ENCODE measurements at places on chromosomes 6 and 20.

DNA sequence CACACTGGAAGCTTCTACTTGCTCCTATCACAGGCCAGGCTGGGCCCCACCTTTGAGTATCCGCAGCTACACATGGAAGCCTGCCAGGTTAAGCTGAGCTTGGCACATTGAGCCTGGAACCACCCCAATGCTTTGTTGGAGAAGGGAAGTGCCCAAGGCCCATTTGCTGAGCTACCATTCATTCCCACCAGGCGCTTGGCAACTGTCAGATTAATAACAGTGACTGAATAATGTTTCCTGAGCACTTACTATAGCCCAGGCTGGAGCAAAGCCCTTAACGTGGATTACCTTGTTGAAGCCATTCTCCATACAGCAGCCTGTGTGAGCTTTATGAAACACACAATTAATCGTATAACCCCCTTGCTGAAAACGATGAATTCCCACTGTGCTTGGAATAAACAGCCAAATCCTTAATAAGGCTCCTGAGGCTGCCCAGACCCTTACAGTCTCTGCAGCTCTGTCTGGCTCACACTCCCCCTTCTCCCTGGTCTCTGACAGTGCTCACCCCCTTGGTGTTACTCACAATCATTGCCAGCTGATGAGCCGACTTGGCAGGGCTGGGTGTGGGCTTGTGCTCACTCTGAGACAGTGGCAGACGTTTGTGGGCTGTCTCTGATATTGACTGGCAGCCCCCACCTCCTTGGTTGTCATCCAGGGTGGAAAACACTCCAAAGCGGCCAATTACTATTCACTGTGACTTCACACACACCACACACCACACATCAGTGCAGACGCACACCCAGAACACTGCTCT, 357.1 kb downstream of the MAFB start:
- DNase-seq, result no peak

DNA sequence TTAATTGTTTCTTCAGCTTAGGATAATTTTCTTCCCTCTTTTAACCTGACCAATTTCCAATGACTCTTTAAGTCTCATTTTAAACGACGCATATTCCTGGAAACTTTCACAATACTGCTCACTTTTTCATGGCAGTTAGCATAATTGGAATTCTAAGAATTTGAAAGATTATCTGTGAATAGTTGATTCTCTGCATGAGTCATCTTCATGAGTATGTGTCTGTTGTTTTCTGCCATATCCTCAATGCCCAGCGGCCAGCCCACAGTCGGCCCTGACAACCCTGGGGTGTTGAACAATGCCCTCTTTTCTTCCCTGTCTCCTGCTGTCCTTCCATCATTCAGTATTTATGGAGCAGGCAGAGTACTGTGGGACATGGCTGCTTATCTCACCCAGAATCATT, 554.2 kb downstream of the CDH26 start:
- no peak for DNase-seq

DNA sequence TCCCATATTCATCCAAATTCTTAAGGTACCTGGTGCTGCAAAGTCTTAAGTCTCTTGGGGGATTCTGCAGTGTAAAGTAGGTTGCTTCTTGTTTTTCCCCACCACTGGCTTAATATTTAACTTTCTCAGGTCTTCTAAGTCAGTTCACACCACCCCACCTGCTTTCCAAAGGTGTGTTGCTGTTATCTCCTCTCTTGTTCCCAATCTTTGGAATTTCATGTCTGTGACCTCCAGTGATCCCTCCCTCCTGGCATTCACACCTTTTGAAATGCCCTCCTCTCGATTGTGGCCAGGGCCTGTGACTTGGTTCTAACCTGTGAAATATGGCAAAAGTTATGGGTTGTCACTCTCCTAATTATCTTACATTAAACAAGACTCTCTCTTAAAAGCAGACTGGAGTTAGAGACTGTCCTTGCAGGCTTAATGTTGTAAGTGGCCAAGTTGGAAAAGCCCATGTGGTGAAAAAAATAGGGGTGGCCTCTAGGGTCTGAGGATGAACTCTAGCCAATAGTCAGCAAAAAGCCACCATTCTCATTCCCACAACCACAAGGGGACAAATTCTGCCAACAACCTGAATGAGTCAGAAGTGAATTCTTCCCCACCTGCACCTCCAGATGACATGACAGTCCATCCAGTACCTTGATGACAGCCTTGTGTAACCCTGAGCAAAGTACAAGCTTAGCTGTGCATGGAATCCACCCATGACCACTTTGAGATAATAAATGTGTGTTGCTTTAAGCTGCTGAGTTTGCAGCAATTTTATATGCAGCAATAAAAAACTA, 45.1 kb downstream of the ADGRF1 start:
- DNase-seq, result no peak

DNA sequence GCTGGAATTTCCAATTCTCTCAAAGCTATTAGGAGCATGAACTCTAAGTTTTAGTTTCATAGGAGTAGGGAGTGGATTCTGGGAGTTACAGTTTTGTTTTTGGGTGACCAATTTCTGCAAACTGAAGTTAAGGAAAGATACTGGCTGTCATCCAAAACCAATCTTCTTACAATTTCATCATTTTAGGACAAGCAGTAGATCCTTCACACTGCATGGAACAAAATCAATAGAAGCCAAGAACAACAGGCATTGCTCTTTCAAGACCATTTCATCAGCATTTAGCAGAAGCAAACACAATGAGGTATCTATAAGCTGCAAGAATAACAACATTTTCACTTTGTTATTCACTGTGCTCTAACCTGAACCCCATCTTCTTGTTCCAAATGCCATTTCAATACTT, 173.0 kb downstream of the GMDS start:
- DNase-seq, result no peak

DNA sequence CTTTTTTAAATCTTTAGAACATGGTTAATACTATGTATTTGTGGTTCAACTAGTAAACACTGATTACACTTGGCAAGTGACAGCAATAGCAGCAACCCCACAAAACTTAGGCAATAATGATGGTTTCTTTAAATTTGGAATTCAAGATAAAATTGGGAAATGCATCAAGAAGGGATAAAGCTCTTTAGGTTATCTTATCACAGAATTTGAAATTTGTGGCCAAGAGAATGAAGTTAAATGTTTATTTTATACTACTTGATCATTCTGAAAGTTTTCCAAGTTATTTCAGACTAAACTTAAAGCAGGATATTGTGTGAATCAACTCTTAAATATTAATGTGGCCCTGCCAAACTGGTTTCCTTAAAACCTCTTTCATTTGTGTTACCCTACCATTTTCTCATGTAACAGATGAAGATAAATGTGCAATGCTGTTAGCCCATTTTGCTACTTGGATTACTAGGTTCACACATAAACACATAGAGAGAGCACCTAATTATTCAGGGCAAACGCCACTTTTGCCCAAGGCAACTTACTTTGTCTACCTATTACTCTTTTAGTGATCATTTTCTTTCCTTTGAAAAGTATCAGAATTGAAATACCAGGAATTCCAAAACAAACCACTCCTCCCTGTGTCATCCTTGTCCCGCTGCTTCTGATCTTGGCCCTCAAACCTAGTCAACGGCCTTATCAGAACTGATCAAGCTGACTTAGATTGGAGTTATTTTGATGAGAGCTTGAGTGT, 186.7 kb upstream of the TENT5A start:
- DNase-seq, result no peak

DNA sequence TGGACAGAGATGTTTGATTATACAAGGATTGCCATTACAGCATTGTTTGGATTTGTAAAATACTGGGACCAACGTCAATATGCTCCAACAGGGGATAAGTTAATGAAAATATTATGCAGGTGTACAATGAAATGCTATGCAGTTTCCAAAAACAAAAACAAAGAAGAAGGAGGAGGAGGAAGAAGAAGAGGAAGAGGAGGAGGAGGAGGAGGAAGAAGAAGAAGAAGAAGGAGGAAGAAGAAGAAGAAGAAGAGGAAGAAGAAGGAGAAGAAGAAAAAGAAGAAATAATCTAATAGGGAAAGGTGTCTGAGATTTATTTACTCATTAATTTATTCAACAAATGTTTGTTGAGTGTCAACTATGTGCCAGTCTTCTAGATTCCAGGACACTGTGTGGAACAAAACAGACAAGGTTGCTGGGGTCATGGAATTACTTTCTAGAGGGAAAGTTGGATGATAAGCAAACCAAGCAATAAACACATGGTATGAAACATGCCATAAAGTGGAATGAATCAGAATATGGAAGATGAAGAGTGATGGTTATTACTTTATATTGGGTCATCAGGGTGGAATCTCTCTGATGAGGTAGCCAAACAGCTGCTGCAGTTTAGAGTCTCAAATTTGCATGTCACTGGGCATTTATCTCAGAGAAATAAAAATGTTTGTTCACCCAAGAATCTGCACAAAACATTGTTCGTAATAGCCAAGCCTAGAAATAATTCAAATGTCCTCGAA, 6.3 kb upstream of the TRIM27 start:
- DNase-seq, result no peak

GRCh38 chr6:64497634-64498033, 862.0 kb downstream of the PHF3 start:
- no peak for DNase-seq

DNA sequence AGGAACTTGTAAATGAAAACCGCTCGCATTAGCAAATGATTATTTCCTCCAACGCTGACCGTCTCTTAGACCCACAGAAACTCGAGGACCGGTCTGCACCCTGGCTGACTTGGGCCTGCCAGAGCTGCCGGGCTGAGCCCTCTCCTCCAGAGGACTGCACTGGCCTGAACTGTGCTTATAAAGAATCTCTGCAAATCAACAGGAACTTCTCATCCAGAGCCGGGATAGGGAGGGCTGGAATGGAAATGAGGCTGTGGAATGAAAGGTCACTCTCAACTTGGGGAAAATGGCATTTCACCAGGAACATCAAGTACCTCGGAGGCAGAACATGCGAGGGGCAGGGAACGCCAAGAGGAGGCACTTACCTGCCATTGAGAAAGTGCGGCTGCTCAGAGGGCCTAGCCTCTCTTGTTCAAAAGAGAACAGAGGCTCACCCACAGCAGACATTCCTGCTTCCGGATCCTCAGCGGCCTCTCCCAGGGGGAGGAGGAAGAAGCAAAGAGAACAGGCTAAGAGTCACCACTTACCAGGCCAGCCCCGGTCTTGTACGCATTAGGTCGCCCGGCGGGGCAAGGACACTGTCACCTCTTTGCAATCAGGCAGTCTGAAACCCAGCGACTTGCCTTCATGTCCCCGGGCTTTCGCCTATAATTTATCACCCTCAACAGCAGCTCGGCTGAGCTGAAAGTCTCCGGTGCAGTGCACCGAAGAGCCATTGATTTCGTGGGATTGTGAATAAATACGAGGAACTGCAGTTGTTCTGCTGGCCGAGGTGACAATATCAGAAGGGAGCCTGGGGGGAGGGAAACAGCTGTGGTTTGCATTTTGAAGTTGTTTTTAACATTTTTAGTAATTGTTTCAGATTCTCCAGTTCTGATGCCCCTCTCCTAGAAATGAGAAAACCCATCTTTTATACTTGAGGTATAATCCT, 37.6 kb downstream of the ZMYND8 start:
- no peak for DNase-seq

GRCh38 chr6:21666201-21666691, 72.7 kb downstream of the SOX4 start:
- DNase-seq, result no peak

DNA sequence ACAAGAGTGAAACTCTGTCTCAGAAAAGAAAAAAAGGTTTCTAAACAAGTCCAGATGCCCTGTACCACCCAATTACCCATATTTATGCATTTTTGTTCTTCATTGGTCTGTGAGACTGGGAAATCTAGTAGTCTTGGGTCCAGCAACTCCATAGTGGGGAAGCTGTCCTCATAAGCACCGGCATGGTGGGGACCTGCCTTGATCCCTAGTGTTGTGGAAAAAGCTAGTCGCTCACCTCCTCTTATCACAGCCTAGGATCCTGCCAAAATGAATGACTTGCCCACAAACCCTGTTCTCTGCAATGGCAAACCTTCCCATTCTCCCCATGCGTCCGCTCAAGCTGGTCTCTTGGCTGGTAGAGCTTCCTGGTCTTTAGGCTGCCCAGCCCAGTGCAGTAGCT, 38.3 kb upstream of the GABRR1 start:
- no peak for DNase-seq

GRCh38 chr6:170489836-170490235, 63.3 kb downstream of the PSMB1 start:
- DNase-seq, result no peak

DNA sequence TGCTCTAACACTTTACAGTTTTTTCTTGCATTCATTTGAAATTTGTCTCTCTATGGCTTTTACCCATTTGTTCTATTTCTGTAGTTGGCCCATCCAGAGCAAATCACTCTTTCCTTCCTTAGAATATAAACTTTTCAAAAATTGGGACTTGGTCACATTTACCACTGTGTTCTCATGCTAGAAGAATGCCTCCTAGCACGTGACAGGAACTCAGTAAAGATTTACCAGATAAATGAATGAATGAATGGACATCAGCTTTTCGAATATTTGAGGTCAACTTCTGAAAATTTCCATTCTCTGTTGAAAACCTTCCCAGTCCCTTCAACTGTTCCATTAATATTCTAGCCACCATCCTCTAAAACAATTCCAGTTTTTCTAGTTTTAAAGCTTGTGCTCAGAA, 294.5 kb downstream of the CD83 start:
- no peak for DNase-seq

- no peak for DNase-seq
Observed at GRCh38 chr20:16437387-16437996, 135.8 kb downstream of the KIF16B start.

GRCh38 chr6:147707524-147707923, 199.0 kb downstream of the SAMD5 start:
- DNase-seq, result no peak

DNA sequence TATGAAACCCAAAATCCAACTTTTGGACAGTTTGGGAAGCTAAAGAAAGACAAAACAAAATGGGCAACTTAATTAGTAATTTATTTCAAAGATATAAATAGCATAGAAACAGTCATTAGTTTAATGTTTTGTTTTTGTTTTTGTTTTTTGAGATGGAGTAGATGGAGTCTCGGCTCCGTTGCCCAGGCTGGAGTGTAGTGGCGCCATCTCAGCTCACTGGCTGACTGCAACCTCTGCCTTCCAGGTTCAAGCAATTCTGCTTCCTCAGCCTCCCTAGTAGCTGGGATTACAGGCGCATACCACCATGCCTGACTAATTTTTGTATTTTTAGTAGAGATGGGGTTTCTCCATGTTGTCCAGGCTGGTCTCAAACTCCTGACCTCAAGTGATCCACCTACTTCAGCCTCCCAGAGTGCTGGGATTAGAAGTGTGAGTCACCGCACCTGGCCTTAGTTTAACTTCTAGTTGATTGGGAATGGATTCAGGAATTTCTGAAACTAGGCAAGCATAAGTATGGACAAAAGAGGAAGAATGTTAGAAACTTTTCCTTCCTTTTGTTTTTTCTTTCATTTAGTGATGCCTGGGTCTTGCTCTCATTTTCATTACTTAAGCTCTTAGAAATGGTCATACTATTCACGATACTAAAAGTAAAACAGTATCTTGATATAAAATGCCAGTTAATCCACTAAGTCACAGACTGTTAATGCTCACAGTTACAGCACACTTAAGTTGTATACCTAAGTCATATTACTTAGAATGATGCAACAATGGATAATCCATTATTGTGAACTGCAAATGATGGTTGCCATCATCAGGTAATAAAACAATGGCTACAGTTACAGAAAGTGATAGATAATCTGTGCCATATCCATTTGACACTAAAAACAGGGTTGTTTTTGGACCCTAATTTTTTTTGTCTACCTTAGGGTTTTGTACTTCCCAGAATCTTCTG, 8.2 kb downstream of the SENP6 start:
- DNase-seq, result no peak
